ENCODE measurements at places on chromosomes 16 and 17.

DNA sequence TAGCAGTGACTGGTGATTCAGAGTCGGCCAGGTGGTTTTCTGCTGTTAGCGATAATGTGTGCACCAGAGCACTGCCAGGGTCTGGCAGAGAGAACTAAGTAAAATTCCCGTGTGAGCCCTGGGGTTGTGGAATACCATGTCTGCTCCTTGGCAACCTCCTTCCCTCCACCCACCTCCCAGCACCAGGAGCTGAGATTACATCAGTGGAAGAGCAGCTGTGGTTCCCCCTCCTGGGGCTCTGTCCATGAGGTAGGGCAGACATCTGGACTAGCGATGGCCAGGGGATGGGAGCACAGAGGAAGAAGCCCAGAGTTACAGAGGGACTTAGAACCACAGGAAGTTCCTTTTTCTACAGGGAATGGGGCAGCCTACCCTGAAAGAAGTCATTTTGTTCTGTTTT lies 15.8 kb downstream of the CLEC10A start:
- DNase-seq = no peak

GRCh38 chr16:83768986-83769385 lies 38.8 kb upstream of the HSBP1 start:
- DNase-seq = no peak

DNA sequence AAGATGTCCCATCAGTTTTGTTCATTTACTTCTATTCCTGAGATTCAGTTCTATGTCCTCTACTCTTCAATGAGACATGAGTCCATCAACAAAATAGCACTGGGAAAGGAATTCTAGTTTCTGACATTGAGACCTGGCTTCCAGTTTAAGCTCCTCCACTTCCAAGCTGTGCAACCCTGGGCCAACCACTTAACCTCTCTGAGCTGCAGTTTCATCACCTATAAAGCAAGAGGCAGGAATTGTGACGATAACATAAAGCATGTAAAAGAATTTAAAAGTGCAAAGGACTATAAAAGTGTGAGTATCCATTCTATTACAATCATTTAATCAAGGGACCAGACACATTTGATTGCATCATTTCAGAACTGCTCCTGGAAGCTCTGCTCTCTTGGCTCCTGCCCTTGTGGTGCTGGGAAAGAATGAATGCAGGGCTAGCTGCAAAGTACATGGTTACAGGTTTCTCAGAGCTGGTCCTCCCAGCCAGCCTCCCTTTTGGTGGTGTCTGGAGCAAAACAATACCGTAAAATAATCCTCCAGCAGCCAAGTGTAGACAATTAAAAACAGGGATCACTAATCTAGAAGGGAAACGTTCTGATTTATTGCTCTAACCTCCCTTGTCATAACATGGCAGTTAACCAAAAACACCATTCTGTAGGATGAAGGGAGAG lies 113.9 kb downstream of the VPS53 start:
- DNase-seq = no peak

DNA sequence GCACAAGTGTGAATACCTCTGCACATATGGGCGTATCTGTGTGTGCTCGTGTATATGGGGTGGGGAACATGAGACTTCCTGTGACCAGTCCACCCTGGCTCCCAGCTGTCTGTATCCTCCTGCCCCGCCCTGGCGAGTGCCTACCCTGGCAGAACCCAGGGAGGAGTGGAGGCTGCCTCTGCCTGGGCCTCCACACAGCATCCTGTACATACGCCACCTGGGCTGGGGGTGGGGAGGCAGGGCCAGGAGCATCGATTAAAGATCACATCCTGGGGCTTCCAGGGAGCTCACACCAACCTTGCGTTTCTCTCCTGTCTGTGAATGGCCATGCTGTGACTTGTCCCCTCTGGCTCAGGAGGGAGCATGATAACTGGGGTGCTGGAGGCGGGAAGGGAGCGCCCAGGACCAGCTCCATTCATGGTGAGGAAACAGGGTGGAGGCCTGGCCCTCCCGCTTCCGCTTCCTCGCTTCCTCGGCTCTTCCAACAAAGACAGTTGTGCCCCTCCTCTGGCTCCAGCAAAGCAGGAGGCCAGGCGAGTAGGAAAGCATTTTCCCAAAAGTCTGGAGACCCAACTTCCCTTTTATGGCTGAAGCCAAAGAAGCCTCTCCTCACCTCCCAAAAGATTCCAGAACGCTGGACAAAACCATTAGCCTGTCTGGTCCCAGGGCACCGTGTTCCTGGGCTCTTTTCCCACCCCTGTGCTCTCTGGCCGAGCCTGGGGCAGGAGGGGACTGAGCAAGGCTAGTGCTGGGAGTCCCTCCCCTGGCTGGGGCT lies 22.9 kb downstream of the ADAM11 start:
- DNase-seq = no peak

DNA sequence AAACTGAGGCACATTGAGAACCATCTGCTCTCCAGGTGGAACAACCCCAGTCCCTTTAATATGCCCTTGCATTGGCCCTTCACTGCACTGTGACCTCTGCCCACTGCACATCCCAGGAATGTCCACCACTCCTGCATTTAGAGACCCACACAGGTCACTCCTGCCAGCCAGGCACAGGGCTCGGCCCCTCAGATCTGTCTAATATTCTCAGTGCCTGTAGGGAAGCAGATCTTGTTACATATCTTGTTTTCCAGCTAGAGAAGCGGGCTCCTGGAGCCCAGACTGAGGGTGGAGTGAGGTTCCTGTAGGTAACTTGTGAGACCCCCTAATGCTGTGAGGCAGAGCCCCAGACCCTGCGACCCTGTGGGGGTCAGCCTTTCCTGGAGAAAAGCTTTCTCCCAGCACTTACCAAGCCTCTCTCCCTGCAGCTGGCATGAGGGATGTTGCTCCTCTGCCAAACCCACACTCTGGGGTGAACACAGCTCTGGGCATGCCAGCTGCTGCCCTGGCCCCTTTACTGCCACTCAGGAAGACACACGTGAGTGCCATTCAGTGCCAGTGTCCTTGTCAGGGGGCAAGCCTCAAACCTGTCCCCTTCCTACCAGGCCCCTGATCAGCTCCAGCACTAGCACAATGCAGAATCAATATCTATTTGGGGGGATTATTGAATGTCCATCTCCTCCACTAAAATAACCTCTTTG lies 40.3 kb upstream of the CRHR1 start:
- DNase-seq = no peak

GRCh38 chr17:16406742-16407674 lies 8.4 kb upstream of the TRPV2 start:
- DNase-seq = no peak

- DNase-seq = no peak
Measured at GRCh38 chr16:5509794-5510193, 412.2 kb upstream of the EEF2KMT start.

DNA sequence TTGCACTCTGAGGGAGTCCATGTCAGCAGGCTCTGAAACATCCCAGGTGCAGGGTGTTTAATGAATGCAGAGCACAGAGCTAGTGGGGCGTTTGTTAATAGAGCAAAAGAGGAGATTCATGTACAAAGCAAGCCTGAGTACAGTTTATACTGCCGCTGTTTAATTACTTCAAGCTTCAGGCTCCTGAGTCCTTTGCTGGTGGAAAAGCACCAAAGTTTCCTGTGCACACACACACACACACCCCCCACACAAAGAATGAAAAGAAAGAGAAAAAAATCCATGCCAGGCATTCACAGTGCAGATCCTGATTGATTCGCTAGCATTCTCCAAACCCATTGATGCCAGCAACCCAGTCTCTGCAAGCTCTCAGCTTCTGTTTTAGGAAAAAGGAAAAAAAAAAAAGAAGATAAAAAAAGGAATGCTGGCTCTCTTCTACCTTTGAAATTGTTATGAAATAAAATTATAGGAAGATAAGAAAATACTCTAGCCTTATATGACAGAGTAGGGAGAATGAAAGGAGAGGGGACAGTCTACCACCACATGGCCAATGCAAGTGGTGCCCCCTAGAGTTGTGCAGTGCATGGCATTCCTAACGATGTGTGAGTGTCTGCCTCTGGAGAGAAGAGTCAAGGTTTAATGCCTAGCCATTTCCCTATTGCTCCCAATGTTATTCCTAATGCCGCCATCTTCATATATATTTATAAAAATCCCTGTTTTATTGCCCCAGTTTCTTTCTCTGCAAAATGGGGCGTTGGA lies 216.5 kb downstream of the TMEM114 start:
- DNase-seq = no peak

GRCh38 chr16:55480228-55480655 lies 1.2 kb downstream of the MMP2 start:
- DNase-seq = no peak

- no peak for DNase-seq
Measured at GRCh38 chr17:41492771-41493170, 3.1 kb upstream of the KRT36 start.

DNA sequence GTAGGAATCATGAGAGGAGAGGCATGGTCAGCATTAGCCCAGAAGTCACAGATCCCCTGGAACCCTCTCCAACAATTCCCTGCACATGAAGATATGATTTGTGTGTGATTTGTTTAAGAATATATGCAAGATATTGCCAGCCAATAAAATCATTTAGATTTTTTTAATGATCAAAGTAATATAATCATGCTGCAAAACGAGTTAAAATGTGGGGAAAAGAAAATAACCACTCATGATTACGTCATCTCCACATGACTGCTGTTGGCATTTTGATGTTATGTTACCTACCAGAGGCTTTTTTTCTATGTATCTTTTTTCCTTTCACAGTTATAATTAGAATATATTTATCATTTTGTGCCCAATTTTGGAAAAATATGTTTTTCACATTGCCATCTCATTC lies 22.4 kb downstream of the SLC35G3 start:
- DNase-seq = no peak

GRCh38 chr17:27360507-27360906 lies 66.6 kb downstream of the WSB1 start:
- DNase-seq = no peak

DNA sequence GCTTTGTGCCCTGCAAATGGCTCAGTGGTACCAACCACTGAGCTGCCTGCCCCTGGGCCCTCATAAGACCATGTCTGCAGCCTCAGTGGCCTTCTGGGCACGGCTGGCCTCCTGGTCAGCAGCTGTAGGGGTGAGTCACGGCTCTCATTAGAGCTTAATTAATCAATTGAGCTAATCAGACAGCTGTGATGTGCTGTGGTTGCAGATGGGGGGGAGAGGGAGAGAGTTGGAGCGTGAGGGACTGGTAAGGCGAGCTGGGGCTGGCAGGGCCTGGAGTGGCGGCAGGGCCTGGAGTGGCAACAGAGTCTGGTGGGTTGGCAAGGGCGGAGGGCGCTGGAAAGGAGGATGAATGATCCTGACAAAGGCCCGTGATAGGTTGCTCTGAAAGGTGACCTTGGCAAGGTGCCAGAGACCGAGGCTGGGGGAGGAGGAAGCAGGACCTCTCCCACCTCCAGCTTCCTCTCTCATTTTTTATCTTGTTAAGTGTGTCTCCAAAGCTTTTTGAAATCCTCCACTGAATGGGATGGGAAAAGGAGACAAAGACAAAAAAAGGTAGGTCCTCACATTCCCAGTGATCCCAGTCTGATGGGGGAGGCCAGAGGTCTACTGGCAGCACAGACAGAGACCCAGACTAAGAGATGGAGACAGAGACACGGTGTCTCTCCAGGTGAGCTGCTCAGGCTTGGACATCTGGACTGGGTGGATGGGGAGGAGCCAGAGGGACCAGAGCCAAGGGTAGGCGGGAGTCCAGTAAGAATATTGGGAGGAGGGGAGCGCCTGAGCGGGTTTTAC lies 41.6 kb downstream of the DCAKD start:
- no peak for DNase-seq

DNA sequence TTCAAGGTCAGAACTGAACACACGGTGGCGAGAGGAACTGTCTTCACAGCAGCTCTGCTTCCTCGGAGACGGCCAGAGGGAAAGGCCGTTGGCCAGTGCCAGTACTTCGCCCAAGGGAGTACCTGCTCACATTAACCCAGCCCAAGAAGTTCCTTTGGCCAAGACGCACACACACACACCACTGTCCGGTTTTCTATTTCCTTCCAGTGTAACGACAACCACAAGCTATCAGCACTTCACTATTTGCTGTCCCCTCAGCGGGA lies 744 bp upstream of the GGNBP2 start:
- DNase-seq = peak; percentile 67

DNA sequence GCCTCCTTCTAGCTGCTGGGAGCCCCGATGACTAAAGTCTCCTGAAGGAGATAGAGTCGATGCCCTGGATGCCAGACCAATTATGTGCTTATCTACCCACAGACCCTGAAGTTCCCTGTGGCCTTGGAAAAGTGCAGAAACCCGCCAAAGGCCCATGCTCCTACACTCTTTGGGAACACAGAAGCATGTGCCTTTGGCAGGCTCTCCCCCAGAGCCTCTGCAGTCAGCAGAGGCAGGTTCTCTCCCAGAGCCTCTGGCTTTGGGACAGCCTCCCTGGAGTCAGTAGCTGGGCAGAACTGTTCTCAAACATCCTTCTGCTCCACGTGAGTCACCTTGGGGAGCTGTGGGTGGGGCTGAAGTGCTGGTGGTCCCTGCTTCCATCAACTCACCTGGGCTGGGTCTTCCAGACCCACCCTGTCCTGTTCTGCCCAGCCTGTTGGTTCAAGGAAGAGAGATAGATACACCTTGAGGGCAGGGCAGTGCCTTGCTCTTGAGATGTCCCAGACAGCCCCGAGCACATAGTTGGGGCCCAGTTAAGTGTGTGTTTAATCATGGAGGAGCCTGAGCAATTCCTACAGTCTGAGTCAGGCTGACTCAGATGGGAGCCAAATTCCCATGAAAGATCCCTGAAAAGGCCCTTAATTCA lies 3.2 kb upstream of the CDK5RAP3 start:
- no peak for DNase-seq

DNA sequence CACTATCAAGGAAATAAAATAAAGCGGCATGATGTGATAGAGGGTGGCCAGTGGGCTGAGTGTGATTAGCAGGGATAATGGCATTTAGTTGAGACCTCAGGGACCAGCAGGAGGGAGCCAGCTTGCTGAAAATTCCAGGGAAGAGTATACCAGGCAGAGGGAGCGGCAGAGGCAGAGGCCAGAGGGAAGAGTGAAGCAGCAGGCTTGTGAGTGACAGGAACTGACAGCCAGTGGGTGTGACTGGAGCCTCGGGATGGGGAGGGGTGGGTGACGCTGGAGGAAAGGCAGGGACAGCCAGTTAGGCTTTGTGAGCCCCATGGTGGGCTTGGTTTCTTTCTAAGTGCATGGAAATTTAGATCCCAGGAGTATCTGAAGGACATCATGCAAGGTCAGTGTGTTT lies 209.7 kb upstream of the CACNG3 start:
- no peak for DNase-seq

GRCh38 chr17:57489321-57489720 lies 233.0 kb downstream of the MSI2 start:
- no peak for DNase-seq

DNA sequence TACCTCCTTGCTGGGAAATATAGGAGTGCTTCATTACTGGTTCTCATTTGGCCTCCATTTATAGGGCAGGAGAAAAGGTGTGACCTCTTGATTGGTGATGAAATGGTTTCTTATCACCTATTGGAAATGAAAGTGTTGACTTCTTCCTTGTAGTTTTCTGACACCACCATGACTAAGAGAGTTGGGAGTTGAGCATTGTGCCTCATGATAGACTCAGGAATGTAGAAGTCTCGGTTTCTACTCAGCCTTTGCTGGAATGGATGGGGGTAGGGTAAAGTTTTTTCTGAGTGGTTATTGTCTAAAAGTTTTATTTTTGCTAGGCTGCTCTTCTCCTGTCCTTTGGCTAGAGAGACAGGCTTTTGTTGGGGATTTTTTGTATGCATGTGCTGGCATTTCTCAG lies 117.4 kb downstream of the PHKB start:
- no peak for DNase-seq
